Tongue (tissue), 3 donors: ENCODE measurements at places on chromosomes 3 and 15. TPM values are rescaled to one million over a fixed set of nuclear protein-coding genes. Genes with fewer than 3 reads are reported as not detected.
A peak's percentile ranks its signal among the peaks of the same experiment; 100 is the strongest.

The NKIRAS1 gene
- 26.9 TPM for total RNA-seq

The SV2B gene
- 4.5 TPM for total RNA-seq

The CDHR4 gene
- not detected for total RNA-seq

- DNase-seq: peak; percentile 2
Observed at GRCh38 chr3:116776880-116777785, 67.6 kb downstream of the TUSC7 start.

DNA sequence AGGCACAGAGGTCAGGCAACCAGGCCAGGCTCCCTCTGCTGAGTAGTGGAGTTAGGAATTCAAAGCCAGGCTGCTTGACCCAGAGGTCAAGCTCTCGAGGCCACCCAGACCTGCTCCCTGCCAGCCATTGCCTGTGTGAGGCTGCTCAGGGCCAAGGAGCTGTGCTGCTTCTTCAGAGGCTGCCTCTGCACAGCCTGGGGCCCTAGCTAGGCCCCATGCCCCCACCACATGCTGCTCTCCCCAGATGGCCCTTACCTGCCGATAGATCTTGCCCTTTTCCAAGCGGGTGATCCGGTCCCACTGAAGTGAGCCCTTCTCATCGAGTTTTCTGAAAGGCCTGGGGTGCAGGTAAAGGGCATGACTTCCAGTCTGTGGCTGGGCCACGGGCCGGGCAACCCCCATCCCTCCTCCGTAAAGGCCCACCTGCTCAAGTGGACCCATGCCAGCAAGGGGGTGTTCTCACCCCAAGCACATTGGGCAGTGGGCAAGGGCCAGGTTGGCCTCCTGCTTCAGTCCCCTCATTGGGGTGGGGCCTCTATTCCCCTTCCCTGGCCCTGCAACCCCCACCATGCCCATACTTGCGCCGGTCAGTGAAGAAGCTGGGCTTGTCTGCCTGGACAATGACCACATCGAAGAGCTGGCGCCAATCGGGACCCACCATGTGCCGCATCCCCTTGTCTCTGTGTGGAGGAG lies 6.5 kb downstream of the NT5DC2 start:
- DNase-seq: no peak

DNA sequence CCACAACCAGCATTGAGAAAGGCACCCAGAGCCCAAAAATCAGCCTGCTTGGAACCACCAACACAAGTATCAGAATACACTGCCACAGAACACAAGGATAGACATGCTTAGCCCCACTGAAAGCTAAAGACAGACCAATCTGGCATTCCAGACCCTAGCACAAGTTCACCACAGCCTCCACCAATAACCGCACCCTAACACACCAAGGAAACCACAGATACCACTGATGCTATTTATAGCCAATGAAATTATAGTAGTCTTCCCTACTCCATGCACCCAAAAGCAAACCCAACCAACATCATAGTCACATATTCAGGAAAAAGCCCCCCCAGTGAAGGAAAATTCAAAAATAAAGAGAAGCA lies 83.9 kb upstream of the STT3B start:
- no peak for DNase-seq

GRCh38 chr3:188146219-188146618 lies 7.7 kb upstream of the LPP start:
- DNase-seq: no peak

GRCh38 chr3:46965151-46965550 lies 11.4 kb downstream of the CCDC12 start:
- no peak for DNase-seq

- DNase-seq: peak; percentile 53
Observed at GRCh38 chr3:58333206-58334012, 717 bp downstream of the PXK start.

GRCh38 chr3:169668072-169668956 lies 4.8 kb upstream of the MECOM start:
- DNase-seq: peak; percentile 51
